ENCODE measurements at places on chromosomes 2 and 18.
A peak's percentile ranks its signal among the peaks of the same experiment; 100 is the strongest.

DNA sequence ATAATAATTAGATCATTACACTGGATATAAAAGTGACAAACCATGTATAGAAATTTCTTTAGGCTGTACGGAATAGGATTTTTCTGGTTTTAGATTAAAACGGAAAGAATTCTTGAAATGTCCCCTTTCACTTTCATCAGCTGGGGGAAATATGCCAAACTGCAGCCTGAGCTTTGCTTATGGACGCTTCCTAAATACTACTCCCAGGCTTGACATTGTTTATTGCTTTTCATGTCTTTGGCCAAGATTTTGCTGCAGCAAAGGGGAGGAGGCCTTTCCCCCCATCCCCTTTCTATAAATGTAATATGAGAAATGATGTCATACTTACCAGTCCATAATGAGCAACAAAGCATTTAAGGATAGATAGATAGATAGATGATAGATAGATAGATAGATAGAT is 158.4 kb downstream of the MAP2 start:
- no peak for DNase-seq

DNA sequence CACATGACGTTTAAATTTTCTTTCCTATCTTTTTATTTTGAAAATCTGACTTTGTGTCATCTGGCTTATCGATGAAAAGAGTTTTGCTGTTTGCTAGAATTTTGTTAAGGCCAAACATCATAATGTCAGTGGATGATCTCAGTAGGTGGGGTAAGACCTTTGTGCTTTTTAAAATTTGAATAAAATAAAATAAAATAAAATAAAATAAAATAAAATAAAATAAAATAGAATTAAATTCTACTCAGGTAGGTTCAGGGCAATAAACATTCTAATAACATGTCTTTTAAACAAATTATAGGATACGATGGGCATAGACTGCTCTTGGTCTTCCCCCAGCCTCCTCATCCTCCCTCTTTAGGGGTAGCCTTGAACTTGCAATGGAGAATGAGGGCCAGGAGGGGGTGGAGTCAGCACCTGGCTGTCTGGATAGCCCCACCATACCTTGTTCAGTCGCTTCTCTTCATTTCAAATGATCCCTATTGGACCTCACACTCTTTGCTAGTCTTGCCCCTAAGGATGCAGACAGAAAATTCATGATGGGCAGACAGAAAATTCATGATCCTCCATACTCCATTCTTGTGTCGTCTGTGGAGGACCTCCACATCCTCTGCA is 8.1 kb downstream of the LDLRAD4 start:
- DNase-seq, result no peak

DNA sequence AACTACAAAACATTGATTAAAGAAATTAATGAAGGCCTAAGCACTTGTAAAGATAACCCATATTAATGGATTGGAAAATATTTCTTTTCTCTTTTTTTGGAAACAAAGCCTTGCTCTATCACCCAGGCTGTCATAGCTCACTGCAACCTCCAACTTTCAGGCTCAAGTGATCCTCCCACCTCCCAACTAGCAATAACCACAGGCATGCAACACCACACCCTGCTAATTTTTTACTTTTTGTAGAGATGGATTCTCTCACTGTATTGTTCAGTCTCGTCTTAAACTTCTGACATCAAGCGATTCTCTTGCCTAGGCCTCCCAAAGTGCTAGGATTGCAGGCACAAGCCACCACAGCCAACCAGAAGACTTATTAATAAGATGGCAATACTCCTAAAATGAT is 73.4 kb upstream of the NDUFV2 start:
- DNase-seq, result no peak

- no peak for DNase-seq
Observed at GRCh38 chr2:195662138-195662537, 5.1 kb downstream of the SLC39A10 start.

DNA sequence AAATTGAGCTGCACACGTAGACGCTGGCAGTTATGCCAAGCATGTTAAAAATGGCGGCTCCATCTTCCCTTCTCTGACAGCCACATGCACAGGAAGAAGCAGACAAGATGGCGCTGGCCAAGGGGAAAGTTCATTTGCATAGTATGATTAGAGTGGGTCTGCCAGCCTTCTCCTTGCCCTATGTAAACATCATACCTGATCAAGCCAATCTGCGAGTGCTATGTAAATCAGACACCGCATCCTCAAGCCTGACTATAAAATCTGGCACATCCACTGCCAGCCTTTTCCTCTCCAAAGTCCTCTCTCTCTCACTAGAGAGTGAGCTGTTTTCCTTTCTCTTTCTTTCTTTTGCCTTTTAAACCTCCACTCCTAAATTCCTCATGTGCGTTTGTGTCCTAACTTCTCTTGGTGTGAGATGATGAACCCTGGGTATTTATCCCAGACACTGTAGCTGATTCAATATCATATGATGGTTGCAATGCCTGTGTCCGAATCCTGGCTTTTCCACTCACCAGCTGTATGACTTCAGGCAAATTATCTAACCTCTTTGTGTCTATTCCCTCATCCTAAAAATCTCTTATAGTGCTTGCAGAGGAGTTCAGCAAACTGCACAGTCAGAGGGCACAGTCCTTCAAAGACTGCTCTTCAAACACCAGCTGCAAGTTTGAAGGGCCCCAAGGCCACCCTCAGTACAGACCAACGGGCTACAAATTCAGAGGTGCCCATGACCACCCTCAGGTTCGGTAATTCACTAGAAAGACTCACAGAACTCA is 39.3 kb upstream of the ITSN2 start:
- DNase-seq, result no peak

DNA sequence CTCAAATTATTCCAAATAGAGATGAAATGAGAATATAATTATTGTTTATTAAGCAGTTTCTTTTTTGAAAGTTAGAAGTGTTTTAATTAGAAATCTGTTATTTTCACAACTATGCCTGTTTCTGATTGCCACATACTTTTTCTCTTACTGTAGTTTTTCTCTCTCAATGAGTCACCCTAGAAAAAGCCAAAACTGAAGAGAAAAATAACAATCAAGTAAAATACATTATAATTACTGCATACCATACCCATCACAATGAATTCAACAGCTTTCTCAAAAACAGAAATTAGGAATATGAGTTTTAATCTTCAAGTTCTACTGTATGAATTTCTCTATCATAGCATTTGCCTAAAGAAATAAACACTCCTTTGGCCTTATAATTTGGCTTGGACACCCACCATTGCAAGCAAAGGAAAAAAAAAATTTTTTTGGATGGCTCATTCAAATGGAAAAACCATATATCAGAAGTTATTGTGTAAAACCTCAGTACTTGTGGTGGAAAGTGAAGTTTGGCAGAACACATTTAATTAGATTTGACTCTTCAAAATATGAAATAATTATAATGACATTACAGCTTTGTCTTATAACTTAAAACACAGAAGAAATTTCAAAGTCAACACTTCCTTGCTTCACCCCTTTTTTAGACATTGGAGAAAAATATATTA is 138.5 kb downstream of the DYM start:
- no peak for DNase-seq

DNA sequence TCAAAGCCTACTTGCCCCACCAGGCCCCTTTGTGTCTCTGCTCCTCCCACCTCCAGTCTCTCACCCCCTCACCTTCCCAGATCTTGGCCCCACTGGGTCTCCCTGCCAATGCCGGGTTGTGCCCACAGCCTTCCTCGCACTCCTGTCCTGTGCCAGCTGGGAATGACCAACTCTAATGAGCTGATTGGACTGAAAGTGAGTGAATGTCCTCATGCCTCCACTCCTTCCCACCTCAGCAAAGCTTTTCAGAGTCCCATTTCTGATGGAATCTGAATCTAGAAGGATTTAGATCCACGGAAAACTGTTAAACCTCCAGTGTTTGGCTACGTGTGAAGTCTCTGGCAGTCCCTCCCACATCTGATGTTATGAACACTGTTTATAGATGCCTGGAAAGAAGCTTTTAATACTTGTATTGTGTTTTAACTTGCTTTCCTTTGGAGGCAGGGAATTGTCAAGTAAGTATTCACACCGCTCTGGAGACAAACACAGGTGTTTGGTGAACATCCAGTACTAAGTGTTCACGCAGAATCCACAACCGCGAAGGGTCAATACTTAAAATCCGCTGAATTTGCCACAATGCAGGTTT is 103.9 kb downstream of the RTN4 start:
- no peak for DNase-seq

DNA sequence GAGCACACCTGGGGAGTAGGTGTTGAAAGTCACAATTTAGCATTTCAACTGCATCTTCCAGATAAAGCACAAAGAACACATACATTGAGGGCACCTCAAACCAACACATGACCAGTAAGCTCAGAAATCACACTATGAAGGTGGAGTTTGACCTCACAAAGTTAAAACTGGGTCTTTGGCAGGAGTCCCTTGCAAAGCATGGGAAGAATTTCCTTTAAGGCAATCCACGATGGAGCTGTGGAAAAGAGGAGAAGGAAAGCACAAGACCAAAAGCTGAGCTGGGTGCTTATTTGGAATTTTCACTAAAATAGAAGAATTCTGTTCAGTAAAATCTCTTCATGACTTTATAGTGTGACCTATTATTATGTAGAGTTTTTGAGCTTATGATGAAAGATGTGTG is 212.9 kb upstream of the APCDD1 start:
- DNase-seq, result no peak

GRCh38 chr2:103605071-103605780 is 843.4 kb downstream of the TMEM182 start:
- no peak for DNase-seq

- no peak for DNase-seq
Observed at GRCh38 chr18:6004119-6004518, 108.8 kb upstream of the TMEM200C start.

DNA sequence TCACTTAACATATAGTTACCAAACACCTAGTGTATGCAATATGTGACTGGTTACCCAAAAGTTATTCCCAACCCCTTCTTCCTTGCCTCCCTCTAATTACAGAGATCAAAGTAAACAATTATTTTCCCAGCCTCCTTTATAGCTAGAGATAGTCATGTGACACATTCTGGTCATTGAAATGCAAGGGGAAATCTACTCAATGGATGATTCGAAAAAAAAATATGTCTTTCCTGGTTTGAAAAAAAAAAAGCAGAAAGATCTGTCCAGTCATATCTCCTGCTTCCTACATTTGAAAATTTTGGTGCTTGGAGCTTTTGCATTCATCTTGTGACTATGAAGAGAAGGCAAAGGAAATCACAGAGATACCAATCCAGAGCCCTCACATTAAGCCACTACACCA is 27.6 kb upstream of the UGP2 start:
- DNase-seq, result no peak

DNA sequence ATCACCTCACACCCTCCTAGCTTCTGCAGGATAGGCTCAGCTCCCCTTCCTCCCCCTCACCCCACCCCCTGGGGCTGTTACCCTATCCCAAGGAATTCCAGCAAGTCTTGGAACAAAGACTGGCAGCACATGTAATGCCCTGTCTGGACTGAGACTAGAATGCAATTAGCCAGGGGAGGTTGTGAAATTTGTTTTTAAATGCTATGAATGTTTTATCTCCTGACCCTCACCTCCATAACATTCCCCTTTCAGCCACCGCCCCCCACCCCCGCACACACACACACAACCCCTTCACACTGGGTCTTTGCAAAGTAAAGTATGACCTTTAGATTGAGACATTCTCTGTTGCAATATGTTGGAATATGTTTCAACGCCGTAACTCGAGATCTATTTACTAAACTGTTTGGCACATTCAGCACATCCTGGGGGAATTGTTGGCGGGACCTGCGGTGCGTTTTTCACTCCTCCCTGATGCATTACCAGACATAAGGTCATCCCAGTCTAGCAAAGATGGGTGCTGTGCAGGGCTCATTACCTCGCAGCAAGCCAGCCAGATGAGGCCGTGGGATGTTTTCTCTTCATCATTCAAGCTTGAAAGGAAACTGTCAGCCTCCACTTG is 290.7 kb upstream of the SLC14A2 start:
- no peak for DNase-seq

DNA sequence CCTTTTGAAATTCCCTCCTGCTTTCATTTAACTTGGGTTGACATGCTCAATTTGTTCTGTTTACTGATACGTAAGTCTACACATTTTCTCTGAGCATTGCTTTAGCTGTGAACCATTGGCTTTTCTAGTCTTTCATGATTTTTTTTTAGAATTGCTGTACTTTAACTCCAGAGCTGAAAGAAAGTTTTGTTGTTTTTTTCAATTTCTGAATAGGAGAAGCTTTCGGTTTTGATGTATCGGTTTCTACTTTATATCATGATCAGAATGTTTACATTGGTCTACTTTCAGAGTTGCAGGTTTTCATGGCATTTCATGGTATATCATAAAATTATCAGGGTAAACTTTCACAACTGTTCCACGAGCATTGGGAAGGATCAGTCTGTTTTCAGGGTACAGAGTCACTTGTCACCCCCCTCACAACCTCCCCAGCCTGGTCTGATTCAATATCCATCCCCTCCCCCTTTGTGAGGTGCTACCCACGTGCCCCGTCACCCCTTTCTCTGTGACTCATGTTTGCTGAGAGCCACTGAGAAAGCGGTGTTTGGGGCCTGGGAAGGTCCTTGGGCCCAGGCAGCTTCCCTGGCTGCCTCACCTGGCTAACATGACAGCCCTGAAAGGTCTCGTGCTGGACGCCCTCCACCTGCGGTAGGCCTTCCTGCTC is 7.0 kb downstream of the ASTL start:
- DNase-seq, result no peak

GRCh38 chr2:155412598-155412997 is 714.1 kb downstream of the KCNJ3 start:
- peak; percentile 74 for DNase-seq

DNA sequence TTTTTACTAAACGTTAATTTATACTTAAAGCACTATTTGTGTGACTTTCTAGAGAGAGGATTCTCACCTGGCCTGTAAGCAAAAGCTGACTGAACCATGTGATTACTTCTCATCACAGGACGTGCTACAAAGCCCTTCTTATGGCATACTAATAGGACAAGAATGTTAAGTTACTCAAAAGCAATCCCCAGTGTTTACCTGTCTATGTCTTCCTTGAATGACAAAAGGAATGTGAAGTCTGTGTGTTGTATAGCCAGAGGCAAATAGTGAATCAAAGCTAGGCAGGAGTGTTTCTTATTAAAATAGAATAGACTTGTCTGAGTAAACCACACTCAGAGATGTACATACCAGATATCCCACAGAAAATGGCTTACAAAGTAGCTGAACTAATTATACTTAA is 1465.5 kb downstream of the SUCLG1 start:
- no peak for DNase-seq

DNA sequence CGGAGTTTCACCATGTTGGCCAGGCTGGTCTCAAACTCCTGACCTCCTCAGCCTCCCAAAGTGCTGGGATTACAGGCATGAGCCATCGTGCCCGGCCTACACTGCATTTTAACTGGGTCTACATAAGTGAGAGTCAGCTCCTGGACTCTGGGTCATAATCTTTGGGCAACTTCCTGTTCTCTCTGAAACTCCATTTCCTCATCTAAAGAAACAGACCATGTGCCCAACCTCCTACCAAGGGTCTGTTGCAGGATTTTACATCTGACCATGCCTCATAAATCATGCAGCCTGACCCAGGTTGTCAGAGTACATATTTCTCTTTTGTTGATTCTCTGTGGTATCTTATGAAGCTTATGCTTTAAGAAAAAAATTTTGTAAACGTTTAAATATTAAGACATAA is 280.4 kb downstream of the ALPK2 start:
- DNase-seq, result no peak

- DNase-seq, result no peak
Observed at GRCh38 chr18:52995875-52996274, 655.9 kb downstream of the DCC start.
